ENCODE measurements at places on chromosomes 12 and 14.

DNA sequence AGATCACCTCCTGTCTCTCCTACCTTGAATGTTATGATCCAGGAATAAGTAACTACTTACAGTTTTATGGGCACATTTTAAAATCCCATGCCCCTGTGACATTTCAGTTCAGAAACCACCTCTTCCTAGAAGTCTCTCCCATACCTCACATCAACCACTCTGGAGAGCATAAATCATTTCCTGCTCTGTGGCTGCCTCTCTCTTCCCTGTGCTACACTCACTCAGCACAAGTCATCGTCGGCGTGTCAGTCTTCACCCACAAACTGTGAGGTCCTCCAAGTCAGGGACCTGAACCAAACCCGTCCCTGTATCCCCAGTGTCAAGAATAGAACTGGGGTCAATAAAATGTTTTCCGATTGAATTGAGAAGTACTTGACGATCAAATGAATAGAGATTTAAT, 863.3 kb downstream of the BCL11B start:
- H3K27me3 ChIP-seq, result no peaks in the 10 kb centered on the region
- DNase-seq, result no peak
- no peak overlapping the region for H3K27ac ChIP-seq
- H3K4me3 ChIP-seq, result no peak overlapping the region

DNA sequence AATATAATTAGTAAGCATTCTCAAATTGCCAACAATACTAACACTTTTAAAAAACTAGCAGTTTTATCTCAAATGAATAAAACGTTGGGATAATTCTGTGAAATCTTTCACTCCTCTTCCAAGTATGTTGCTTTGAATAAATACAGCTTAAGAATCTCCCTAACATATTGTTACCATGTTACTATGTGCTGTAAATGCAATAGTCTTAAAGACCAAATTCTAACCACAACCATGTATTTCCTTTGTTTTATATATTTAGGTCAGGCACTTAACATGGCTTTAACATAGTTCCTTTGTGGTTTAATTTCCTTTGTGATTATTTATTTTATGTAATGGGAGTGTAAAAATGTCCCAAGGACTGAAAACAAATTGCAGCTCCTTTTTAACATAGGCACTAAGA, 33.9 kb upstream of the CCDC91 start:
- no peak overlapping the region for H3K27ac ChIP-seq
- no peaks in the 10 kb centered on the region for H3K36me3 ChIP-seq
- H3K4me1 ChIP-seq, result no peaks in the 10 kb centered on the region
- DNase-seq, result no peak
- H3K27me3 ChIP-seq, result no peaks in the 10 kb centered on the region

- no peak for DNase-seq
- H3K27ac ChIP-seq, result no peak overlapping the region
- no peaks in the 10 kb centered on the region for H3K27me3 ChIP-seq
- no peak overlapping the region for H3K4me3 ChIP-seq
Observed at GRCh38 chr12:57173089-57173488, 25.7 kb upstream of the LRP1-AS start.

DNA sequence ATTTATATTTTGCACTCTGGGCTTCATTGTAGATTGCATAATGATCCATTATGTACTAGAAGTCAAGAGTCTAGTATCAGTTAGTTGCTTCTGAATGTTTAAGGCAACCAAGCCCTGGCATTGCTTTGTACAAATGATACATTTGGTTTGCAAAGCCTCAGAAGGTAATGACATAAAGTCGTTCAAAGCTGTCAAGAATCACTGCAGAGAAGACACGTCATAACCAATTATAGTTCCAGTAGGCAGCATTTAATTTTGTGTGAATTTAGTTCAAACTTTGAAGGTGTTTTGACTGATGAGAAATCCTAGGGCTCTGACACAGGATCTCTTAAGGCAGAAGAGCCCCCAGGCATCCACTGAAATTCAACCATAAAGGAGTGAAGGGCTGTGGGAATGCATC, 163.0 kb upstream of the KRR1 start:
- no peak overlapping the region for H3K4me3 ChIP-seq
- no peak for DNase-seq
- H3K27ac ChIP-seq, result no peak overlapping the region
- H3K36me3 ChIP-seq, result no peaks in the 10 kb centered on the region
- no peaks in the 10 kb centered on the region for H3K27me3 ChIP-seq

DNA sequence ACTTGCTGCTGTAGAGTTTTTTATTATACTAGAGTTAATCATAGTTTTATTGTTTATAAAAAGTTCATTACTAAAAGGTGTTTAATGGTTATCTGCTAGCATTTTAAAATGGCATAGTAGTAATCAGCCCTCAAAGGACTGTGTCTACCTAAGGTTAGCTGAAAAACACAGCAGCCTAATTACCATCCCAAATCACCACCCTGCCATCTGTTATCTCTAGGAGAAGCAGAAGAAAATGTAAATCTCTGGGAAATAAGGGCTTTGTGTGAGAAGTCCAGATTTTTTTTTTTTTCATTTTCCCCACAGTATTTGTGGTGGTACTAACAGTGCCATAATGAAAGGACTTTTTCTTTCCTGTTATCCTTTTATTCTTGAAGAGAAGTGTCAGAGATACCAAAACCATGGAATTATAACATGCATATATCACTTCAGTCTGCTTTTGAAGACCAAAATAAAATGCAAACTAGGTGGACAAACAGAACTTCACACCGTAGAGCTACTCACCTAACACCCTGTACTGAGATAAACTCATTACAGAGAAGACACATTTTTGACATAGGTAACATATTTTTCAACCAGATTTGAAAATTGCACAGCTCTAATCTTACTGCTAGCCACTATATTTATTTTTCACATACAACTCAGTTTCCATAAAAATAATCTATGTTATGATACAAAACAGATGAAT, 876.2 kb downstream of the C12orf50 start:
- H3K27me3 ChIP-seq, result no peaks in the 10 kb centered on the region
- no peaks in the 10 kb centered on the region for H3K36me3 ChIP-seq
- H3K4me3 ChIP-seq, result no peak overlapping the region
- no peaks in the 10 kb centered on the region for H3K4me1 ChIP-seq
- DNase-seq, result no peak

- no peaks in the 10 kb centered on the region for H3K27me3 ChIP-seq
- H3K36me3 ChIP-seq, result no peaks in the 10 kb centered on the region
Observed at GRCh38 chr12:19872621-19873540, 433.6 kb downstream of the AEBP2 start.

DNA sequence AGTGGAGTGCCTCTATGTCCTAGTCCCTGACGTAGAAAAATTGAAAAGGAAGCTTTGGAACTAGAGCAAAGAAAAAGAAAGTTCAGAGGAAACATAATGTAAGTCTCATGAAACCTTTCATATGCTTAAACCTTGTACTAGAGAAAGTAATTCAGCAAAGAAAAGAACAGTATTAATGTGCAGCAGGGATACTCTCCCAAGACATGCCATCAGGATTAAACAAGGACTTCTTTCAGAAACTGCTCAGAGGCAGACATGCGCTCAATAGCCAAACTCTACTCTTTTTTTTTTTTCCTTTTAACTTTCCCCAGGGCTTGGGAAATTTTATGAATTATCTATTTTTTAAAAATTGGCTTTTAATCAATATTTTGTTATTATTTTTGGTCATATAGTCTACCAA, 7.1 kb upstream of the ASB8 start:
- no peaks in the 10 kb centered on the region for H3K36me3 ChIP-seq
- DNase-seq, result no peak
- no peak overlapping the region for H3K27ac ChIP-seq
- H3K4me1 ChIP-seq, result no peaks in the 10 kb centered on the region

GRCh38 chr12:11704089-11704488, 54.6 kb downstream of the ETV6 start:
- H3K27me3 ChIP-seq, result no peaks in the 10 kb centered on the region
- no peak overlapping the region for H3K4me3 ChIP-seq
- no peaks in the 10 kb centered on the region for H3K4me1 ChIP-seq
- no peak for DNase-seq
- no peaks in the 10 kb centered on the region for H3K36me3 ChIP-seq
- no peak overlapping the region for H3K27ac ChIP-seq

GRCh38 chr12:66497008-66497897, 181.6 kb downstream of the GRIP1 start:
- no peak overlapping the region for H3K4me3 ChIP-seq
- no peaks in the 10 kb centered on the region for H3K4me1 ChIP-seq
- H3K27ac ChIP-seq, result no peak overlapping the region
- H3K27me3 ChIP-seq, result no peaks in the 10 kb centered on the region
- no peak for DNase-seq

DNA sequence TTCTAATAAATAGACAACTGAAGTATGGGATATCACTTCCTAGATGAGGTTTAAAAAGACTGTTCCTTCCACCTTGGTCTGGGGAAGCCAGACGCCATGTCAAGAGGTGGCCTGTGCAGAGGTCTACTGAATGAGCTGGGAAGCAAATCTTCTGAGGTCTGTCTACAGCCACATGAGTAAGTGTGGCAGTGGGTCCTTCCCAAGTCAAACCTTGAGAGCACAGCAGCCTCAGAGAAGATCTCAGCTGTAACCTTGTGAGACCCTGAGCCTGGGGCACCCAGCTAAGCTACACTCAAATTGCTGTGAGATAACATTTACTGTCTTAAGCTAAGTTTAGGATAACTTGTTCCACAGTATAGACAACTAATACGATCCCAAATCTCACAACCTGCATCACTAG, 20.2 kb downstream of the NDUFA12 start:
- H3K4me1 ChIP-seq, result peaks cover 10% of the 10 kb centered on the region
- H3K27ac ChIP-seq, result no peak overlapping the region
- H3K4me3 ChIP-seq, result no peak overlapping the region

GRCh38 chr12:28172434-28173030, 17.7 kb upstream of the CCDC91 start:
- H3K4me3 ChIP-seq, result no peak overlapping the region
- H3K27me3 ChIP-seq, result no peaks in the 10 kb centered on the region
- no peaks in the 10 kb centered on the region for H3K4me1 ChIP-seq
- no peaks in the 10 kb centered on the region for H3K36me3 ChIP-seq
- no peak overlapping the region for H3K27ac ChIP-seq

DNA sequence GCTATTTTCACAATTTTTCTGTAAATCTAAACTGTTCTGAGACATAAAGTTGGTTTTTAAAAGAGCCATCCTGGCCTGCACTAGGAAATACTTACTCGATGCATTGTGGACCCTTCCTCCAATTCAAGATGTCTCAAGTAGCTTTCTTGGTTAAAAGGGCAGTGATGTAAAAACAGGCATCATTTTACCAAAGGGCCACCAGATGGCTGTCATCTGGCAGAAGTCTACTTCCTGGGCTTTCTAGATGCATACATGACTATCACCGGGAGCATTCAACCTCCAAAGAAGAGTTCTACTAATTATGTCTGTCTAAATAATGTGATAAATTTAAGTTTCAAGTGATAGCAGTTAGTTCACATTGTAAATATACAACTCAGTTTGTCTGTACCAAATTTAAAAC, 96.8 kb upstream of the FRMD6 start:
- H3K4me3 ChIP-seq, result no peak overlapping the region
- no peak for DNase-seq
- no peaks in the 10 kb centered on the region for H3K27me3 ChIP-seq
- H3K4me1 ChIP-seq, result no peaks in the 10 kb centered on the region

- no peak overlapping the region for H3K4me3 ChIP-seq
- H3K4me1 ChIP-seq, result no peaks in the 10 kb centered on the region
- no peaks in the 10 kb centered on the region for H3K36me3 ChIP-seq
- DNase-seq, result no peak
- no peaks in the 10 kb centered on the region for H3K27me3 ChIP-seq
- H3K27ac ChIP-seq, result no peak overlapping the region
Observed at GRCh38 chr12:77594366-77594765, 236.3 kb upstream of the NAV3 start.

GRCh38 chr14:98177551-98177950, 1094.4 kb downstream of the BCL11B start:
- peak overlapping the region; percentile 69 for H3K27ac ChIP-seq
- no peaks in the 10 kb centered on the region for H3K27me3 ChIP-seq
- H3K4me3 ChIP-seq, result no peak overlapping the region
- DNase-seq, result peak; percentile 12
- peaks cover 77% of the 10 kb centered on the region for H3K4me1 ChIP-seq
